ENCODE measurements at places on chromosomes 5 and 9.

DNA sequence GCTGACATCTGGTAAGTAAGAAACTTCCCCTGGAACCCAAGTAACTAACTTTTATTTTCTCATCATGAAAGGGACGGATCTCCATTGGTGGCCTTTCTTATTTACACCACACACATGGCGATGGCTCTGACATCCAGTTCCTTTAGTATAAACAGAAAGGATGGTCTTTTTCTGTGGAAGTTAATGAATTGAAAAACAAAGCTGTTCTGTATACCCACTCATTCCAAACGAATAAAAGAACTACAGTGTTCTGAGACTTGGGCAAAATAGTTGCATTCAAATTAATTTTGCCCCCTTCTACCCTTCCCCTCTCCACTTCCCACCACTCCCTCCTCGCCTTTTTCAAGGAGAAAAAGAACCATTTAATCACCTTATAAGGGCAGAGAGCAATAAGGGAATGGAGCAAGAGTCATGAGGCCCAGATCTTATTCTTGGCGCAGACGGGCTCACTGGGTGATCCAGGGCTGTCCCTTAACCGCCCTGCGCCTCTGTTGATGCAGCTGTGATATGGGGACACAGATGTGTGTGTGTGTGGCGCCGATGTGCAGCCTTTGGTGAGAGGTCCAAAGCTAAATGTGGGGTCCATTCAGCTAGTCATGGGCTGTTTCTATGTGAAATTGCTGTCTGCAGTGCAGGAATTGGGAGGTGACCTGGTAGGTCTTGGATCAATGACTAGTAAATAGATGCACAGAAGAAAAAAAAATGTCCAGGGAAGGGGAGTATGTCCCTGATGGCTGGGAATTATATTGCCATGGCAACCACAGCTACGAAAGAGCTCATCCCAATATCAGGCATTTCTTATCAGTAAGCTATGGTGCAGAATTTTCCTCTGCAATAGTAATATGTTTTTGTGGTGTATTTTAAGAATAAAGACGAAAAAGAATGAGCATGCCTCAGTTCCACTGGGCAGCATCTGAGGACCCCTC is 141.5 kb upstream of the ERCC6L2 start:
- no peak for DNase-seq

GRCh38 chr9:126292736-126293521 is 33.7 kb upstream of the MVB12B start:
- DNase-seq = no peak

DNA sequence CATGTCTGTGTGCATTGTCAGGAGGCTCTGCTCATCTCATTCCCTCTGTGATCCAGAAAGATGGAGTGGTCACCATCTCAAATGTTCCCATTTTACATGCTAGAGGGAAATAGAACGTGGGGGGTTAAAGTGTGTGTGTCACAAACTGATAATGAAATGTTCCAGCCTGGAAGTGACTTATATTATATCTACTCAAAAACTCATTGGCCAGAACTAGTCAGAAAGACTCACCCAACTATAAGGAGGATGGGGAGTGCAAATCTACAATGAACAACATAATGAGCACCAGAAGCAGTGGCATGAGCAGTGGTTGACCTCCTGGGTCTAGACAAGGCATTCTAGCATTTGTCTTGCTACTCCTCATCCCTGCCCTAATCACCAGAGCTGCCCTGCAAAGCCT is 81.0 kb downstream of the HTR4 start:
- no peak for DNase-seq

GRCh38 chr9:16768816-16769215 is 101.7 kb downstream of the BNC2 start:
- DNase-seq = no peak

DNA sequence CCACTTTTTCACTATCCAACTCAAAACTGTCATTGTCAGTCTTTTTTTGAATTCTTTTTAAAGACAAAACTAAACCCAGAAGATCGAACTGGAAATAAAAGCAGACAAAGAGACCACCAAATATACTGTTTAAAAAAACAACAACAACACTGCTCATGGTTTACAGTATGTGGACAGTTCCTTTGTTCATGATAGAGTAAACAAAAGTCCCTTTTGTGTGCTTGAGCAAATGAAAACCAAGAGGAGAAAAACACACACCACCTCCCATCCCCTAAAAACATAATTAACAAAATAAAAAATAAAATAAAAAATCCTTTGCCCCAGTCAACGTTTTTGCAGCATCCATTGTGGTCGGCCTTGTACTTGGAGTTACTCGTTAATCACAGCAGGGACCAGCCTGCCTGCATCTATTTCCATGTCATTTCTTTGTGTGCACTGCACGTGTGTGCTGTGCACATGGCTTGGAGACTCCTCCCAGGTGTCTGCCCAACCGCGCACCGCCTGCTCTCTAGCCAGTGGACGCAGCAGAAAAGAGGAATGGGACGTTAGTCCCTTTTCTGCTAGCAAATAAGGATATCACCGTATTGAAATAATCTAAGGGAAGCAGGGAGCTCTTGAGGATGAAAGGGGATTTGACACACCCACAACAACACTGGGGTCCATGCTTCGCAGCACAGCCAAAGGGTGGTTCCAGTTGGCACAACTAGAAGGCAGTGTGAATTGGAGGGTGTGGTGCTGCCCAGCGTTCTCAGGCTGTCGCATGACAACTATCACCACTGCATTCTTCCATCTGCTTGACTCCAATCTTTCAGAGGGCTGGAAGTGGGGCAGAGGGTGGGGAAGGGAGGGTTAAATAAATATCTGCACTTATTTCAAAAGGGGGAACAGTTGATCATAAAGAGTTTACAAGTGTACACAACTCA is 130.0 kb downstream of the SEMA6A start:
- DNase-seq = no peak

DNA sequence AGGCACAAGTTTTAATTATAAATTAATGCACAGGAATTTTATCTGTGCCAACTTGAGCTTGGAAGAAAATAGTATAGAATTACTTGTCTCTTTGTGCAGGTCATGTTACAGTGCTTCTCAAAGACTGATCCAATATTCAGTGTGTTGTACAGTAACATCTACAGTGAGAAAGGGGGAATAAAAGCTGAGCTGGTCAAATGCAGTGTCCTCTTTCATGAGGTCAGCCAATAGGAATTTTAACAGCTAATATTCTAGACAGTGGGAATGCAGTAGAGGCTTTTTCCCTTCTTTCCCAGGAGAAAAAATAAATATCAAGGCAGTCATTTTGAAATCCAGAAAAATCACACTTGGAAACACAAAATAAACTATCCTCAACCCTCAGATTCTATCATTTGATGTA is 95.7 kb upstream of the ITGA1 start:
- DNase-seq = no peak

- DNase-seq = no peak
Measured at GRCh38 chr5:107916731-107917725, 246.3 kb upstream of the EFNA5 start.

DNA sequence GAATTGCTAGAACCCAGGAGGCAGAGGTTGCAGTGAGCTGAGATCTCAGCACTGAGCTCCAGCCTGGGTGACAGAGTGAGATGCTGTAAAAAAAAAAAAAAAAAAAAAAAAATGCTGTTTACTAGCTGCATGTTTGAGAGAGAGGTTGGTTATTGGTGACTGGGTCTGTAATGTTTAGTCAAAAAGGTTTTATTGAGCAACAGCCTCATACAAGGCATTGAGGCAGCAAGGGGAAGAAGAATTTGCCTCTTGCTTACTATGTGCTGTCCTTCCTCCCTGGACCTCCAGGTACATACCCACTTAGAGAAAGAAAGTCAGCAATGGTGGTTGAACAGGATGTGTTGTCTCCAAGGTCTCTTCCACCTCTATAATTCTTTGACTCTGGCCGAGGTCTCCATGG is 140.7 kb upstream of the SPRY4 start:
- no peak for DNase-seq

DNA sequence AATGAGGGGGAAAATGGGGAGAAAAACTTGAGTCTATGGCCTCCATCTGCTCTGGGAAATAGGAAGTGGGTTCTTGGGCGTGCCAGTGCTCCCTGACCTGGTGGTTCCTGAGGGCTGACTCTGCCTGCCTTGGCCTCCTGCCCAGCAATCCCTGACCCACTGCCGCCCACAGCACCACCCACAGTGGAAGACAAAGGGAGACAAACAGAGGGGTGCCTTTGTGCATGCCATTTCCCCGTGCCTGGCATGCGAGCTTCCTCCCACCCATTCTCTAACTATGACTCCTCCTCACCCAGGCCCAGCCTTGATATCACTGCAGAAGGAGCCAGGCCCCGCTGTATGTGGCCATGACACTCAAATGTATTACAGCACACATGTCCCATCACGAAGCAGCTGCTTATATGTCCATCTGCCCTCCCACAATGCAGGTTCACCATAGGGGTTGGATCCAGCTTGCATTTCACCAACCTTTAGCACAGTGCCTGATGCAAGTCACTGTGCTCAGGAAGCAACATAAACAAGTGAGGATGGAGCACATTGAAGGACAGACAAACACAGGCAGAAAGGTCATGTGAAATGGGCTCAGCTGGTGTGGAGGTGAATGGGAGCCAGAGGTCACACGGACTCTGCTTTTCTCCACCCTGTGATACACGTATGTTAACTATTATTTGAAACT is 84.4 kb downstream of the ADRB2 start:
- DNase-seq = peak; percentile 68

DNA sequence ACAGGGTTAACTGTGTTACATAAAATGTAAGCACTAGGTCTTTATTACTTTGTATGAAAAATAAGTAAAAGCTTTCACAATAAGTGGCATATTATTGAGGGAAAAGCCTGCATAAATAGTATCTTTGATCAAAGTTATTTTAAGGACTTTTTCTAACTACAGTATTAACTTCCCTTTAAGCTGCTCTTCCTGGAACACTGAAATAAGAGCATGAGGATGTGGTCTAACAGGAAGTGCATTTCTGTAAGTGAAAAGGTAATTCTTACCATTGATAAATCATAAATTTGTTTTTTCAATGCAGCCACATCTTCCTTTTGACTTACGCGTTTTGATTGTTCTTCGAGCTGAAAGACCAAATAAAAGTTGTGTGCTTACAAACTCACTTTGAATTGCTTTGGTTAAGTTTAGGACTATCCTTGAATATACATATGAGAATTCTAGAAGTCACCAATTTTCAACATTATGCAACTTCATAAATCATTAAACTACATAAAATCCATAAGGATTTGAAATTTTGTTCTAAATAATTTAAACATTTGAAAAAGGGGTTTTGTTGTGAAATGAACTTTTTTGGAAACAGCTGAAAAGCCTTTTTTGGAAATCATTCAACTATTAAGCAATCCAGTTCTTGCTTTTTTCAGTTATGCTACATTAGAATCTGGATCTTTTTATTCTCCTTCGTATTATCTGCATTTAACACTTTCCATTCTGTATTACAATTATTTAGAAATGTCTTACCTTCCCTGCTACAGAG is 50.6 kb downstream of the RASEF start:
- no peak for DNase-seq

GRCh38 chr9:133347985-133348717 is at the start of the genes MED22 and RPL7A:
MED22 (minus strand) TSS chr9:133348131; CDS start chr9:133346662, 1,469 bp downstream.
RPL7A (plus strand) TSS chr9:133348218; CDS start chr9:133348244, 26 bp downstream.
- DNase-seq = peak; percentile 97

GRCh38 chr9:28163619-28164018 is 590.3 kb upstream of the C9orf72 start:
- no peak for DNase-seq

DNA sequence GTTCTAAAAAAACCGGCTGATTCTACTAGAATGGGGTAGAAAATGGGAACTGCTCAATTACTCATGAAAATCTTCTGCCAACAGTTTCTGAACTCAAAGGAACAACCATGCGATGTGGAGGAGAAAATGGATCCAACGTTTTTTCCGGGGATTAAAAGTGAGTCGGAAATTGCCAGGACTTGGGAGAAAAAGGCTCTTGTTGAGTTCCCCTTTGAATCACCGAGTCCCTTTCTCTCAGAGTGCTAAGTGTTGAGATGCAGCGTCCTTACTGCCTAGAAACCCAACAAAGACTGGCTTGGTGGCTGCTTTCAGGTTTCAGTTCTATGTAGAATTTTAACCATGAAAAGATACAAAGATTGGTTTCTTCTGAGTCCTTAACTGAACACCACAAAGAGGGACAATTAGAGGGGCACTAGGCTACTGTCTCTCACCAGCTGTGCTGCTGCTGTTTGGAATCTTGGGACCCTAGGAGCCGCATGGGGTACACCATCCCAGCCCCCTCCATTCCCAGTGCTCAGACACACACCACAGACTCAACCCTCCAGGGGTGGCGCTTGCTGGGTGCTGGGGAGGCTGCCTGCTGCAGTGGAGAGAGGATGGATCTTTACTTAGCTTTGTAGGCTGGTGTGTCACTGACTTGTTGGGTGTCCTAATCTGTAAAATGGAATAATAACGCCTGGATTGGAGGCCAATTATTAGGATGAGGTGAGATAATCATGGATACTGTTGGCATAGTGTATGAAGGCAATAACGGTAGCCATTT is 21.5 kb upstream of the NEUROG1 start:
- DNase-seq = no peak

DNA sequence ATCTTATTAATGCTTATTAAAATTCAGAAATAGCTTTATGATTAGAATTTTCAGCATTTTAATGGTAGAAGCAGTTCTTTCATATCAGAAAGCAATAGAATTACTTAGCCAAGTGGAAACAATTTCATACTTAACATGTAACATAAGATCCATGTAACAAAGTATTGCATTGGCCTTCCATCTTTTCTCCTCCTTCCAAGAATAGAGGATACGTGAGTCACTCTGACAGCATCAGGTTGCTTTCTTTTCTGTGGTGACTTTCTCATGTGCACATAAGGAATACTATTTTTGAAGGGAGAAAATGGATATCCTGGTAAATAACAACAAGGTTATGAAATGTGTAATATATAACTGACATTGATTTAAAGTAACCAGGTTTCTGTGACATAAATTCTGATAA is 272.2 kb downstream of the ANXA1 start:
- DNase-seq = no peak

- DNase-seq = no peak
Measured at GRCh38 chr9:116555119-116555518, 132.0 kb upstream of the TRIM32 start.

DNA sequence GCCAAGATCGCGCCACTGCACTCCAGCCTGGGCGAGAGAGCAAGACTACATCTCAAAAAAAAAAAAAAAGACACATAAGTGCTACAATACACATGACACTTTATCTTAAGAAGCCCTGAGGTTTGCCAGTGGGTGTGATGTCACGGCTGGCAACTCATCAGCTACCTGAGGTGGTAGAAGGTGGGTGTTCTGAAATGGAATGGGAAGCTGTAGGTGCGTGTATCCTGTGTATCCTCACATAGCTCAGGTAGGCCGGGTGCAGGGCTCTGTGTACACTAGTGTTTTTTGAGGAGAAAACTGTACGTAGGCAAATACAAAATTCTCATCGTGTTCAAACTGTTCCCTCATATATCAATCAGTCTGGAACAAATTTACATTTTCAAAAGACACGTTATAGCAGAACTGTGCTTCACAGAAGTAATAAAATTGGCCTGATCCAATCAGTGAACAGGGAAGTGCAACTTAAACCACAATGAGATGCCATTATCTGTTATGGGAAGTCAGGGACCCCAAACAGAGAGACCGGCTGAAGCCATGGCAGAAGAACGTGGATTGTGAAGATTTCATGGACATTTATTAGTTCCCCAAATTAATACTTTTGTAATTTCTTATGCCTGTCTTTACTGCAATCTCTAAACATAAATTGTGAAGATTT is 10.4 kb downstream of the BICD2 start:
- DNase-seq = no peak

- no peak for DNase-seq
Measured at GRCh38 chr5:54440456-54440893, 15.0 kb upstream of the HSPB3 start.

GRCh38 chr5:31366941-31367340 is 165.0 kb downstream of the DROSHA start:
- DNase-seq = peak; percentile 67

- DNase-seq = no peak
Measured at GRCh38 chr9:109961626-109962025, 181.6 kb downstream of the PALM2AKAP2 start.

All from cardiac fibroblast (primary cell).